ENCODE measurements at places on chromosomes 16 and 17.

GRCh38 chr17:67773246-67773645 is 52.1 kb upstream of the BPTF start:
- DNase-seq = no peak

GRCh38 chr17:3772764-3773163 is 28.2 kb downstream of the ITGAE start:
- DNase-seq = no peak

GRCh38 chr17:40362696-40363110 is 1.8 kb downstream of the GJD3 start:
- peak; percentile 97 for DNase-seq

- no peak for DNase-seq
Observed at GRCh38 chr16:28879261-28879840, 1.1 kb downstream of the ATP2A1 start.

GRCh38 chr16:12155235-12155634 is 178.7 kb downstream of the SNX29 start:
- DNase-seq = no peak

DNA sequence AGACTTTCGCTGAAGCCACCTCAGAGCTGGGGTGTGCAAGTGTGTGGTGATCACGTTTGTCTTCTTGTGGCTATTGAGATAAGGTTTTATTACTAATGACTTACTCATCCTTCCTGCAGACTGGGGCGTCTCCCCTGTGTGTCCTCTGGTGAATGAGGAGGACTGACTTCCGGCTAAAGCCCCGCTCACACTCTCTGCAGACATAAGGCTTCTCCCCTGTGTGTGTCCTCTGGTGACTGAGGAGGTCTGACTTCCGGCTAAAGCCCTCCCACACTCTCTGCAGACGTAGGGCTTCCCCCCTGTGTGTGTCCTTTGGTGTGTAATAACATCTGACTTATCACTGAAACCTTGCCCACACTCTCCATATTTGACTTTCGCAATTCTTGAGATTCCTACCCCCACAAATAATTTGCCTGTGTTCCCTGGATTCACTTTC is 19.4 kb downstream of the PRDM7 start:
- DNase-seq = no peak

DNA sequence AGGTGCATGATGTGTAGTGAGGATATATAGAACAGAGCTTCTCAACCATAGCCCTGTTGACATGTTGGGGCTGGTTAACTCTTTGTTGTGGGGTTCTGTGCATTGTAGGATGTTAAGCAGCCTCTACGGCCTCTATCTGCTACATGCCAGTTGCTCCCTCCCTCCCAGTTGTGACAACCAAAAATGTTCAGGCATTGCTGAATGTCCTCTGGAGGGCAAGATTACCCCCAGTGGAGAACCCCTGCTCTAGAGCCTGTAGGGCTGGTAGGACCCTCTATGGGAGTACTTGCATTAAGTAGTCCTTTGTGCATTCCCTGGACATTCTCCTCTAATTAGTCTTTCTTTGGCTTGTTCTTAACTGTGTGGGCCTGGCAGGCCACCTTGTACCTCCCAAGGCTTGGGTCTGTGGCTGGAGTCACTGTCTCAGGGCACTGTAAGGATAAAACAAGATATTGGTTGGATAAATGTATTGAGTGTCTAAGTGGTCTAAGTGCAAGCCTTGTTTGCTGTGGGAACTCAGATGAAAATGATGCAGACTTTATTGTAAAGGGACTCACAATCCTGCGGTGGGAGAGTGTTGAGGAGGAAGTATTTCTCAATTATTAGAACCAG is 19.8 kb upstream of the MYO1D start:
- peak; percentile 40 for DNase-seq

Data from islet precursor cell (in vitro differentiated cells).